ENCODE measurements at places on chromosomes 6 and 20.
A peak's percentile ranks its signal among the peaks of the same experiment; 100 is the strongest.

DNA sequence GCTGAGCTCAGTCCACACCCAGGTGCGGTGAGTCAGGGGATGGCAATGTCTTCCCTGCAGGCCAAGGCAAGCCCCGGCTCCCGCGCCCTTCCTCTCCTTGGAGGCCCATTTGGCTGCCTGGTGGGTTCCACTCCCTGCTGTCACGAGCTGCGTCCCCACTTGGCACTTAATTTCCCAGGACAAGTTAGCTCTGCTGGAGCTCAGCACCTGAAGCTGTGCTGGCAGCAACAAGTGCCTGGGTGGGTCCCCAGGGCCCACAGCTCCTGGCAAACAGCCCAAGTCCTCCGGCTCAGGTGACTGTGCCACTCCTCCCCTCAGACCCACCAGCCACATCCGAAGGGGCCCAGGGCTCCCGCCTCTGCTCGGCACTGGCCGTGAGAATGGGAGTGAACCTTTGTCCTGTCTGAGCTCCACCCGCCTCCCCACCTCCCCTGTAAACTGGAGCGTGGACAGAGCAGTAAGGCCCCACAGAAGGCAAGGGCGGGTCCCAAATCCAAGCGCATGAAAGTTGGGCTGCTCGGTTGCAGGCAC lies 16.9 kb downstream of the LAMA5 start:
- DNase-seq, result no peak

GRCh38 chr6:9087470-9087869 lies 652.1 kb upstream of the SLC35B3 start:
- no peak for DNase-seq

DNA sequence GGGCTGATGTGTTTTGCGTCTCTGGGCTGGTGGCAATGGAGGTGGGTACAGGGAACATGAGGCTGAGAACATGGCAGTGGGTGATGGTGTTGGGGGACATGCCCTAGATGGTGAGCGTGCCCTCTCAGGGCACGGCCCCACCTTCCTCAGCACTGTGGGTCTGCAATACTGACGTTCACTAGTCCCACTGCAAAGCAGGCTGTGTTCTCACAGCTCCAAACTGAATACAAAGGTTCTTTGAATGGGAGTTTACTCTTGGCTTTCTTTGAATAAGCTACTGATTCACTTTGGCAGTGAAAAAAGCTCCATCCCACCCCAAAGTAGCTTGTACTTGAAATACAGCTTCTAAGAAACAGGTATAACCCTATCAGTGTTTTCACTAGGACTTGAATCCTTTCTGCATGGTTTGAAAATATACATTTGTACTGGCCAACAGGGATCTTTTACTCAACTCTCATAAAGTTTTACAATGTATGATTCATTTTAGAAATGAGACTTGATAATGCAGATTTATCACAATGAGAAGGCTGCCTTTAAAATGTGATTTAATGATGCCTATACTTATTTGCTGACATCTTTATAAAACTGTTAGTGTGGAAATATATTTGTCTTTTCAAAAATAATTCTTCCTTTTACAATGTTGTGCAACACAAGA lies 400.7 kb downstream of the ZFAND3 start:
- DNase-seq, result no peak

- no peak for DNase-seq
These were observed 558.4 kb upstream of the CDH4 start for GRCh38 chr20:60693496-60694133.

DNA sequence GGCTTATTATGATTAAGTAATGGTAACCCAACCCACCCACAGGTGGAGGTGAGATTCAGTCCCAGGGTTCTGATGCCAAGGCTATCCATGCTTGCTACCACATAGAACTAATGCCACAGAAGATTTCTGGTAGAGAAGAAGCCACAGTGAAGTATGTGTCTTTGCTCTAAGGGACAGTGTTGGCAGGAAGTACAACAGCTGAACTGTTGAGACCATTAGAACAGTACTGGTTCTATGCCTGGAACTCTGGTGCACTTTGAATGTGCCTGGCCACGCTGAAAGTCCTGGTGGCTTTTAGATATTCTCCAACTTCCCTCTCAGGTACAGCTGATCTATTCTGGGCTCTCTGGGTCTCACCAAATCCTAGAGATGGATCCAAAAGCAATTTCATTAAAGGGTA lies 7.8 kb downstream of the STX7 start:
- no peak for DNase-seq

GRCh38 chr6:106844930-106845329 lies 129.6 kb downstream of the CD24 start:
- DNase-seq, result no peak

DNA sequence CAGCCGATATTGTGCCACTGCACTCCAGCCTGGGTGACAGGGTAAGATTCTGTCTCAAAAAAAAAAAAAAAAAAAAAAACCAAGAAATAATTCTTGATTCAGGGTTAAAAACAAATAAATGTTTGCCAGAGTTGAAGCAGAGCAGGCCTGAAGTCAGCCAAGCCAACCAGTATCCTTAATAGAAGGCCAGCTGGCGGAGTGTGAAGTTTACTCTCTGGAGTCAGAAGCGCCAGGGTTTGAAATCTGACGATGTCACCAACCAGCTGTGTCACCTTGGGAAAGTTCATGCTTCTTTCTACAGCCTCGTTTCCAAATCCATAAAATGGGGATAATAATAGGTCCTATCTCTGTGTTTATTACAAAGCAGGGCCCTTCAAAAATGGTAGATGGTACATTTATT lies 73.0 kb upstream of the ENPP5 start:
- DNase-seq, result no peak

DNA sequence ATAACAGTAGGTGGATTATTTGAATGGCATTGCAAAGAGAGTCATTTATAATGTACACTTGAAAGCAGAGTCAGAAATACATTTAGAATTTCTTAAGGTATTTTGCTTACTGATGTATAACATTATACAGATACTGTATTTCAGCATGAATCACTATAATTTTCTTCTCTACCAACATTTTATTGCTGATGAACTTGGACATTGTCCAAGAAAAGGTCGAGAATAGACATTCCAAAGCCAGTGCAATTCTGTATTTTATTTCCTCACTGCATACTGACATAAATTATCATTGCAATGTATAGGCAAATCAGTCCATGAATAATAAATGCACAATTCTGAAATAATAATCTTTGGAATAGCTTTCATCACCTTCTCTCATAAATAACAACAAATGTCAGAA lies 1420.0 kb upstream of the EYS start:
- no peak for DNase-seq

GRCh38 chr20:62929051-62929538 lies 2.8 kb upstream of the DIDO1 start:
- peak; percentile 66 for DNase-seq

- DNase-seq, result no peak
These were observed 12.8 kb downstream of the NPEPL1 start for GRCh38 chr20:58705208-58705926.

DNA sequence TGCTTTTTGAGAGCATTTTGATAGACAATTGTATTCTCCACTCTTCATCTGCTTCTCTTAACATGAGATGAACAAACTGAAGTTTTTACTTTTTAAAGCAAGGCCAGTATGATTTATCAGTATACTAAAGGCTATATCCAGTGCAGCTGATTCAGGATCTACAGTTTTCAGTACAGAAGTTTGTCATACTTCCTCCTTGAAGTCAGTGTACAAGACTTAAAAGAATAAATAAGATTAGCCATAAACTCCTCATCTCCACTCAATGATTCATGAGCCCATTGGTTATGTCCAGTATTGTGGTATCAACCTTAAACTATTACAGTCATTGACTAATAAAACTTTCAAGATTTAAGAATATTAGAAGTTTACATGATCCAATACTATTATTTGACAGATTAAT lies 374.8 kb upstream of the EPHA7 start:
- no peak for DNase-seq

GRCh38 chr6:125267806-125268523 lies 33.8 kb downstream of the HDDC2 start:
- no peak for DNase-seq

GRCh38 chr6:154538640-154539191 lies 28.2 kb upstream of the CNKSR3 start:
- no peak for DNase-seq

DNA sequence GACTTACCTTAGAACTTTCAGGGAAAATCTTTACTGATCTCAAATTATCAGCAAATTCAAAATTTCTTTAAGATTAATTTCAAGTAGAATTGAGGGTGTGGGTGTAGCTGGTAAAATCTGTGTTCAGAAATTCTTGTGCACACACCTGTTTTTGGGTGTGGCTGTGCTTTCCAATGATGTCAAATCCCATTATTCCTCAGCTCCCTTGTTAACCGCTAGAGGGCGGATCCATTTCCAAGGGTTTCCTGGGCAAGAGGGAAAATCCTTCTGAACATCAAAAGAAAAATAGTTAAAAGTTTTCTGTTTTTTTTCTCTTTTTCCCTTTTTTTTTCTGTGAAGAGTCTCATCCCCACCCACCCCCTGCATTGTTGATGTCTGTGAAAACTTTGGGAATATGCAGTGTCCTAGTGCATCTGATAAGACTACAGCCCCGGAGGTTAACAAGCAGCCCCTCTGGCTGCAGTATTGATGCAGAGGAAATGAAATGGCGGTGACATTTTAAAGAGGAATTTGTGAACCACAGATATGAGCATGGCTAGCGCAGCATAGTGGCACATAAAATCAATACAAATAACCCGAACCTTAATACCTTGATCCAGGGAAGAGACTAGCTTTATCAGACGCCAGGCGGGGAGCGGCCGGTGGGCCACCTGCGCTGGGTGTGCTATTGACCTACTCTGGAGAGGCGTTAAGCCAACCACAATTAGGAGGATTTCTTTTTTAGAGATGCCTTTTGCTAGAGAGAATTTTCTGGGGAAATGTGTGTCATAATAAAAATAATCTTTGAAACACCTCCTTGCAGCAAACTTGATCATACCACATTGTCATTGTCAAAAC lies 130.9 kb downstream of the FOXA2 start:
- DNase-seq, result no peak

DNA sequence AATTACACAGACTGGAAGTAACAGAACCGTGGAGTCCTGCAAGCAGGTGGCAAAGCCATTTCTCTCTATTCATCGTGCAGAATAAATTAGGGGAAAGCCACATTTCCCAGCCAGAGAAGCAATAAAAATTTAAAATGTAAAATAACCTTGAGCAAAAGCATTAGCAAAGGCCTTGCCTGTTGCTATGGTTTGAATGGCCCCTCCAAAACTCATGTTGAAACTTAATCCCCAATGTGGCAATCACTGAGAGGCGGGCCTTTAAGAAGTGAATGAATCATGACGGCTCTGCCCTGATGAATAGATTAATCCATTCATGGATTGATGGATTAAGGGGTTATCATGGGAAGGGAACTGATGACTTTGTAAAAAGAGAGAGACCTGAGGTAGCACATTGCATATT lies 679.0 kb downstream of the PTPRT start:
- DNase-seq, result no peak

DNA sequence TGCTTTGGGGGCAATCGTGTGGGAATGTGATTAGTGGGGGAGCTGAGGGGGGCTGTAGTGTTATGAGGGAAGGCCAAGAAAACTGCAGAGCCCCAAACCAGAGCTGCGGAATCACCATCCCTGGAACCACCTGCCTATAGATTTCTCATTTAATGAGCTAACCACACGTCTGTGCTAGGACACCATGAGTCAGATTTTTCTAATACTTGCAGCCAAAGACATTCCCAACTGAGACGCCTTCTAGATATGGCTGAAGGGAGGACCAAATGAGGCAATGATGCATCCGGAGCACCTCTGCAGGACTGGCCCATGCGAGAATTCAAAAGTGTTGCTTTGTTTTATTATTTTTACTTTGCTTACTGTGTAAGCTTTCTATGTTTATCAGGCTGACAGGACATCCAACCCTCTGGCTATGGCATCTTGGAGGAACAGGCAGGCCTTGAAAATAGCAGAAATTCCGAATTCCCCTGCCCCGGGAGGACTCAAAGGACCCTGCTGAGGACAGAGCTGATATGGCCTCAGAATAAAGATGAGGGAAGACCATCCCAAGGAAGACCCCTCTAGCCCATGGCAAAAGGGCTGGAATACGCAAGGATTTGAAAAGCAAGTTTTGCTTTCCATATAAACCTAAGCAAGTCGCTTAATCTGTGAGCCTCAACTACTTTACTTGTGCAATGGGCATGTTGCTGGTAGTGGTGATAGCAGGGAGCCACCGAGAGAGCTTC lies 3.1 kb upstream of the PTGIS start:
- DNase-seq, result no peak

- no peak for DNase-seq
These were observed 162.1 kb downstream of the MTFR2 start for GRCh38 chr6:136087986-136088385.

DNA sequence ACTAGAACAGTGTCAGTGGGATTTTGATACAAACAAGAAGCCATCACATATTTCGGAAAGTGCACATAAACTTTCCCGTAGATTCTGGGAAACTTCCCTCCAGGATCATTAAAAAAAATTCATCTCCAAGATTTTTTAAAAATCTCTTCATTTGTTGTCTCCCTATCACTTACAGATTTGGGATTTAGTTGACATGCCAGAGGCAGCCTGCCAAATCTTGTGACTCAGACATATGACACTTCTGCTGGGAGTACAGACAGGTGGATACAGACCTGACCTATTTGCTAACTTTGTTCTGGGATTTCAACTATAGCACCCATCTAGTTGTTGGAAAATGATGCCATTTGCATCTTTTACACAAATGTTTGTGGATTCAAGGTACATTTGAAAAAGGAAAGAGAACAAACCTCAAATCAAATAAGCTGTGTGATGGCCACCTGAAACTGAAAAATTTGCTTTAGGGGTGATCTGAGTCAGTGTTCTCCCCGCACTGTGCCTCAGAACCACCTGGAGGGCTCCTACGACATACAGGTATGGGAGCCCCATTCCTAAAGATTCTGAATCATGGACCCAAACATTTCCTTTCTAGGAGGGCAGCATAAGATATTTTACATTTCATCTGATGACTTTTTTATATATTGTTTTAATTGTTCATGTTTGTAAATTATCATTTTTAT lies 21.9 kb upstream of the CD2AP start:
- no peak for DNase-seq

DNA sequence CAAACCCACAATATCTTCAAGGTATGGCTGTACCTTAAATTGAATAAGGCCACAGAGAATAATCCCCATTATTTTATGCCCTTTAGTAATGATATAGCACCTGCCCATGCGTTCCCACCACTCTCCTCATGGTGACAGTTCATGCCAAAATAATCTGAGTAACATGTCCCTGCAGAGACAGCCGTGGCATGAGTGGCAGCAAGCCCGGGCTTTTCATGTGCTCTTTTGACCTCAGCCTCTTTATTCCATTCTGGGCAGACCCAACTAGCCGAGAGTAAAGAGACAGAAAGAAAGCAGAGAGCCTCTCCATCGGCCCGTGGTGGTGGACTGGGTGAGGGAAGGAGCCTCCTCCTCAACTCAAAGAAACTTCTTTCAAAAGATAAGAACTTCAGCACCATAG lies 19.9 kb upstream of the POPDC3 start:
- no peak for DNase-seq

GRCh38 chr20:4951299-4951698 lies 50.0 kb downstream of the SLC23A2 start:
- no peak for DNase-seq
